ENCODE measurements at places on chromosomes 2 and 18.
A peak's percentile ranks its signal among the peaks of the same experiment; 100 is the strongest.

GRCh38 chr2:176814740-176815367, 397.7 kb upstream of the HNRNPA3 start:
- H3K4me3 ChIP-seq, result no peak overlapping the region
- no peaks in the 10 kb centered on the region for H3K27me3 ChIP-seq
- H3K4me1 ChIP-seq, result no peaks in the 10 kb centered on the region
- no peak overlapping the region for H3K27ac ChIP-seq
- H3K36me3 ChIP-seq, result no peaks in the 10 kb centered on the region

DNA sequence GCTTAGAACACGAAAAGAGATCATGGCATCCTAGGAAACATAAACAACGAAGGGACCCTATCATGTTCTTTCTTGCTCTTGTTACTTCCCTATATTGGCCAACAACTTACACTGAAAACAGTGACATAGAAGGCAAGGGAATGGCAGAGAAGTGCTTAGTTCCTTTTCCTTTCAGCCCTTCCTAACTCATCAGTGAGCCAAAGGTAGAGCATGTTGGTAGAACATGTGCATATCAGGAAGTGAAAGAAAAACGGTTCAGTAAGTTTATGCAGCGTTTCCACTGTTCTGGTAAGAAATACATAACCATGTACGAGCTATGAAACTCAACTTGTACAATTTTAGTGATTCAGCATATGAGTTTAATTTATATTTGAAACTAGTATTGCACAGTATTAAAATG, 21.7 kb downstream of the AKAIN1 start:
- no peaks in the 10 kb centered on the region for H3K36me3 ChIP-seq
- H3K27ac ChIP-seq, result no peak overlapping the region
- no peak for DNase-seq
- H3K27me3 ChIP-seq, result no peaks in the 10 kb centered on the region
- H3K4me3 ChIP-seq, result no peak overlapping the region
- H3K4me1 ChIP-seq, result no peaks in the 10 kb centered on the region

DNA sequence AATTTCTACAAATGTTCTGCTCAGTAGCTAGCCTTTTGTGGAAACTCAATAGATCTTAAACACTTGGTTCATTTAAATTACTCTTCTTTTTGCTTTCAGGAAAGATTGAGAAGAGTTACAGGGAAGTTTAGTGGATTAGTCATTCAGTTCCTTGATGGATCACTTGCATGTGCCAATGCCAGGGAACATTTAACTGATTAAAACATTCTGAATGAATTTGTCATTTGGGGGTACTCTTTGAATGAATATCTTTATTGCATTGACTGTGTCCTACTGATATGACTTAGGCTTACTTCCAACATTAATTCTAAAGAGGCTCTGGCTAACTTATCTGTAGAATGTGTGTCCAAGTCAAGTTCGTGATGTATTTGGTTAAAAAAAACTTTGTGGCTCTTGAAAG, 199.8 kb downstream of the PLCL1 start:
- DNase-seq, result peak; percentile 21
- H3K36me3 ChIP-seq, result no peaks in the 10 kb centered on the region
- H3K27me3 ChIP-seq, result no peaks in the 10 kb centered on the region
- H3K4me1 ChIP-seq, result no peaks in the 10 kb centered on the region

- H3K36me3 ChIP-seq, result no peaks in the 10 kb centered on the region
- no peaks in the 10 kb centered on the region for H3K27me3 ChIP-seq
- H3K4me1 ChIP-seq, result no peaks in the 10 kb centered on the region
- H3K4me3 ChIP-seq, result no peak overlapping the region
- no peak overlapping the region for H3K27ac ChIP-seq
Observed at GRCh38 chr2:228728961-228729360, 542.1 kb downstream of the PID1 start.

DNA sequence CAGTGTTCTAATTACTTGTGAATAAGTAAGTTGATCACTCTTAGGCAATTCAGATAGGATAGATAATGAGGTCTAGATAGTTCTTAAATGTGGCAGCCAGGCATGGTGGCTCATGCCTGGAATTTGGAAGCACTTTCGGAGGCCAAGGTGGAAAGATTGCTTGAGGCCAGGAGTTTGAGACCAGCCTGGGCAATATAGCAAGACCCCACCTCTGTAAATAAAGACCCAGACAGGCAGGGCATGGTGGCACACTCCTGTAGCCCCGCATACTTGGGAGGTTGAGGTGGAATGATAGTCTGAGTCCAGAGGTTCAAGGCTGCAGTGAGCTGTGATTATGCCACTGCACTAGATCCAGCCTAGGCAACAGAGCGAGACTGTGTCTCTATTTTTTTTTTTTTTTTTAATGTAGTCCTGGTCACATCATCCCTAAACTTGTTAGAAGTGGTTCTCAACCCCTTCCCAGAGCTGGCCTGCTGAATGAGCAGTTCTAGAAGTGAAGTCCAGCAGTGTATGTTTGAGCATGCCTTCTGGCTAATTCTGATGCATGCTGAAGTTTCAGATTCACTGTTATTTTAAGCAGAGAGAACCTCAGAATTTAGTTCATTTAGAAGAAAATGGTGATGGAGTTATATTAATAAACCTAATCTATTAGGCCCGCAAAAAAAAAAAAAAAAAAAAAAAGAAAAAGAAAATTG, 306.2 kb downstream of the PRKCE start:
- no peaks in the 10 kb centered on the region for H3K36me3 ChIP-seq
- H3K4me3 ChIP-seq, result no peak overlapping the region
- no peaks in the 10 kb centered on the region for H3K27me3 ChIP-seq
- peaks cover 11% of the 10 kb centered on the region for H3K4me1 ChIP-seq

DNA sequence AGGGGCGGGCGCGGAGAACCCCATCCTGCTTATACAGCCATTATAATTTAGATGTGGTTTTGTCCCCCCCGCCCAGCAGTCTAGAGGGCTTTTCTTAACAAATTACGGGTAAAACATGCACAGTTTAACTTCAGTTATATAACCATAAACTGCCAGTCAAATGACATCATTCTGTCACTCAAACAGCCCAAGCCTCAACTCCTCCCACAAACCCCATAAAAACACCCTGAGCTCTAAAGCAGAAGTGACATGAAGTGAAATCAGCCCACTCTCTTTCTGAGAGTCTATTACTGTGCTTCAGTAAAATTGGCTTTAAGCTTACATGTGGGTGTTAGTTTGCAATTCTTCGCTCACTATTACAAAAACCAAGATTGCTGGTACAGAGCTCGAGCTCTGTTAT, 705.1 kb upstream of the GCFC2 start:
- H3K4me1 ChIP-seq, result no peaks in the 10 kb centered on the region
- H3K4me3 ChIP-seq, result no peak overlapping the region
- no peak overlapping the region for H3K27ac ChIP-seq
- H3K36me3 ChIP-seq, result no peaks in the 10 kb centered on the region

GRCh38 chr2:141767051-141767450, 363.8 kb downstream of the LRP1B start:
- no peaks in the 10 kb centered on the region for H3K36me3 ChIP-seq
- H3K27ac ChIP-seq, result no peak overlapping the region
- H3K27me3 ChIP-seq, result no peaks in the 10 kb centered on the region

DNA sequence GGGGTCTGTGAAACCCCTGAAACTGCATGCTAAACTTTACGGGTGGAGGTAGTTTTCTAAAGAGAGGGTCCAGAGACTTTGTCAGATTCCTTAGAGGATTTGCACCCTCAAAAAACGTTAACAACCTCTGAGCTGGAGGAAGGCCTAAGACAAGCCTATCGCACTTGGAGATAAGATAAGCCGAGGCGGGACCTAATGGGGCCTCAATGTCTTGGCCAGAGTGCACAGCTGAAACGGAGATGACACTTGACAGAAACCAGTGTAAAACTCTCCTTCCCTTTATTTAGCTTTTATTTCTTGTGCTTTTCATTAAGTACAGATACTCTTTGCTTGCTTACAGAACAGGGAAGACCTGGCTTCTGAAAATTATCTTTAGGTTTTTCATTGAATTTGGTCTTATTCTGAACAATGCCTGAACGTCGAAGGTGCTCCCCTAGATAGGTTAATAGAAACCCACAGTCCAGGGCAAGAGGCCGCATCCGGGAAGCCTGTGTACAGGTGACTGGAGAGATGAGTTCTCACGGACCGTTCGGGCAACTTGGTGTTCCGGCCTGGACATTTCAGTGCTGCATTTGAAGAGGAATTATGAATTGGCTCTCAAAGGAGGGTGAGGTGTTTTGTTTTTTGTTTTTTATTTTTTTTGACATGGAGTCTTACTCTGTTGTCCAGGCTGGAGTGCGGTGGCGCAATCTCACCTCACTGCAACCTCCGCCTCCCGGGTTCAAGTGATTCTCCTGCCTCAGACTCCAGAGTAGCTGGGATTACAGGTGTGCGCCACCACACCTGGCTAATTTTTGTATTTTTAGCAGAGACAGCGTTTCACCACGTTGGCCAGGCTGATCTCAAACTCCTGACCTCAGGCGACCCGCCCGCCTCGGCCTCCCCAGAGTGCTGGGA, 49.7 kb downstream of the SH3BP4 start:
- no peak overlapping the region for H3K27ac ChIP-seq
- peaks cover 32% of the 10 kb centered on the region for H3K36me3 ChIP-seq
- peaks cover under 1% of the 10 kb centered on the region for H3K4me1 ChIP-seq
- no peaks in the 10 kb centered on the region for H3K27me3 ChIP-seq
- H3K4me3 ChIP-seq, result no peak overlapping the region

DNA sequence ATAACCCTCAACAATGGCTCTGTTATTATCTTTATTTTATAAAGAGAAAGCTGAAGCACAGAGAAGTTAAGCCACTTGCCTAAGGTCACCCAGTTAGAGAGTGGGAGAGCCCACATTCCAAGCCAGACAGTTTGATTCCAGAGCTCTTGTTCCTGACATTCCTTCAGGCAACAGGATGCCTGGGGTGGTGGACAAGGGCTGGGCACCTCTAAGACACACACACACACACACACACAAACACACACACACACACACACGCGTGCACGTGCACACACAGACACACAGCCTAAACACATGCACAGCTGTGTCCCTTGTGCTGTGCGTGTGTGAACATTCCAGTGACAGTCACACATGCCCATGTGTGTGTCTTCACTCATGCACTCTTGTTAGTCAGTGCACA, 26.4 kb downstream of the CELF4 start:
- no peaks in the 10 kb centered on the region for H3K27me3 ChIP-seq
- no peaks in the 10 kb centered on the region for H3K4me1 ChIP-seq
- H3K36me3 ChIP-seq, result no peaks in the 10 kb centered on the region
- H3K4me3 ChIP-seq, result no peak overlapping the region
- DNase-seq, result no peak
- H3K27ac ChIP-seq, result no peak overlapping the region

DNA sequence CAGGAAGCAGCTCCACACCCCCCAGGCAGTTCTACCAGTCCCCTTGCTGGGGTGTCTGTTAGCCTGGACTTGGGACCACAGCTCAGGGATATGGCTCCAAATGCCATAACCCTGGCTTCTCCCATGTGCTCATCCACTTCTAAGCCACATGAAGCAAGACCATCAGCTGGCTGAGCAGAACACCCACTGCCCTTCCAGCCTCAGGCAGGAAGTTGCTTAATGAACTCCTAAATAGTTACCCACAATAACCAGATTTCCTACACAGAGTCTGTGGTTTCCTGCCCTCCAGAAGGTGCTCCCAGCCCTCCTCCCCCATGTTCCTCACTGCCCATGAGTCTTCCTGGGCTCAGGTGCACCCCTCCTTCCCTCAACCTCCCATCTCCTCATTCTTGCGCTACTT, 98.3 kb upstream of the EPC2 start:
- no peak for DNase-seq
- no peaks in the 10 kb centered on the region for H3K36me3 ChIP-seq
- no peaks in the 10 kb centered on the region for H3K27me3 ChIP-seq

DNA sequence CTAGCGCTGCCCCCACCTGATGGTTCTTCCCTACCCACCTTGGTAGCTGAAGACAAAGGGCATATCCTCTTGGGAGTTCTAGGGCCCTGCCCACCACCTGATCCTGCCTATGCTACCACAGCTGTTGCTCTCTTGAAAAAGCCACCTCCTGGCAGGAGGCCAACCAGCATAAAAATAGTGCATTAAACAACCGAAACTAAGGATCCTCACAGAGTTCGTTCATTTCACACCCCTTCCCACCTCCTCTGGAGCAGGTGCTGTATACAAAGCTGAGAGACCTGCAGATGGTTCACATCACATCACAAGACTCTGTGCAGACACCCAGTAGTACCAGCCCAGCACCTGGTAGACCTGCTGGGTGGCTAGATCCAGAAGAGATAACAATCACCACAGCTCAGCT, 1348.0 kb upstream of the TMEFF2 start:
- H3K27me3 ChIP-seq, result no peaks in the 10 kb centered on the region
- no peak overlapping the region for H3K4me3 ChIP-seq
- H3K36me3 ChIP-seq, result no peaks in the 10 kb centered on the region
- no peak for DNase-seq
- H3K27ac ChIP-seq, result no peak overlapping the region

- H3K36me3 ChIP-seq, result no peaks in the 10 kb centered on the region
- no peaks in the 10 kb centered on the region for H3K27me3 ChIP-seq
- no peak overlapping the region for H3K4me3 ChIP-seq
- no peak overlapping the region for H3K27ac ChIP-seq
Observed at GRCh38 chr2:164972216-164972615, 16.9 kb upstream of the SLC38A11 start.

- H3K36me3 ChIP-seq, result no peaks in the 10 kb centered on the region
- H3K27ac ChIP-seq, result peak overlapping the region; percentile 96
- H3K27me3 ChIP-seq, result no peaks in the 10 kb centered on the region
- H3K4me1 ChIP-seq, result peaks cover 6% of the 10 kb centered on the region
- peak; percentile 96 for DNase-seq
Observed at GRCh38 chr2:70977605-70978205, 725 bp upstream of the ANKRD53 start.

GRCh38 chr2:144745424-144745823, 225.5 kb upstream of the ZEB2 start:
- no peak overlapping the region for H3K27ac ChIP-seq
- no peaks in the 10 kb centered on the region for H3K4me1 ChIP-seq

Data from fibroblast of lung (primary cell).